HuH-7.5 (cell line): ENCODE measurements at places on chromosomes 16 and 17.

GRCh38 chr16:50372611-50373344, 4.0 kb upstream of the BRD7 start:
- DNase-seq: no peak

- DNase-seq: no peak
Measured at GRCh38 chr17:82503094-82503727, 16.3 kb upstream of the FOXK2 start.

DNA sequence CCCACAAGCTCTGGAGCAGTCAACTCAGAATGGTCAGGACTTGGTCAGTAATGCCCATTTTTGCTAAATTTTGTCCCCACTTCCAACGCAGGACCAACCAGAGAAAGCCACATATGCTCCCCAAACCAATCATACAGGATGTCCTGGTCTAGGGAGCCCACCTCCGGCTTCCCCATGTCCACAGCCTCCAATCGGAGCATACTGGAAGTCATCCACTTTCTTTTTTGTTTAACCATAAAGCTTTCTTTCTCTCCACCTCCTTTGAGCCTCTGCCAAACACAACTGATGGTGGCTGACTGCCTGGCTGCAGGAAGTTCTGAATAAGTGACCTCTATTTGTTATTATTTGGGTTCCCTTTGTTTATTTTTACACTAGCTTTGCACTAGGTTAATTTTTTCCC, 549.1 kb downstream of the WWOX start:
- DNase-seq: no peak

DNA sequence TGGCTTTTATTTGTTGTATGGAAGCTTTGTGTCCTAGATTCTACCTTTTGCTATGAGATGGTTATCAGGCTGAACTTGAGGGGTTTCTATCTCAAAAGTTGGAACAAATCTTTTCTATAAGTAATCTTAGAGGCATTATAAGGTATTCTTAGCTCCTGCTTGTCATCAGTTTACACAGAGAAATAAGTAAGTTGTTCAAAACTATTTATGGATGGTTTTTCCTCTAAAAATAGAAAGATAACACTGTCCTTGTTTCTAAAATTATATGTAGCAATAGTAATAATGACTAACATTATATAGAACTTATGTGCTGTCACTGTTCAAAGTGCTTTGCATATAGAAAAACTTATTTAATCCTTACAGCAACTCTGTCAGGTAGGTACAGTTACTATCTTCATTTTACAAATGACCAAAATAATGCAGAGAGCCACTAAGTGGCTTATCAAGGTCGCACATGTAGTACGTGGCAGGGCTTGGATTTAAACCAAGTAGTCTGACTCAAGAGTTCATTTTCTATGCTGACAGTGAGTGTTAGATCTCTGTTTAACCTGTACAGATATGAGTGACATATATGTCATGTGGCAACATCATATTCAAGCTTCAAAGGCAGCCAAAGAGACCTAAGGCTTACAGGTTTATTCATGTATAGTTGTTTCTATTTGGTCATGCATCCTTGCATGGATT, 59.0 kb downstream of the PHKB start:
- no peak for DNase-seq

DNA sequence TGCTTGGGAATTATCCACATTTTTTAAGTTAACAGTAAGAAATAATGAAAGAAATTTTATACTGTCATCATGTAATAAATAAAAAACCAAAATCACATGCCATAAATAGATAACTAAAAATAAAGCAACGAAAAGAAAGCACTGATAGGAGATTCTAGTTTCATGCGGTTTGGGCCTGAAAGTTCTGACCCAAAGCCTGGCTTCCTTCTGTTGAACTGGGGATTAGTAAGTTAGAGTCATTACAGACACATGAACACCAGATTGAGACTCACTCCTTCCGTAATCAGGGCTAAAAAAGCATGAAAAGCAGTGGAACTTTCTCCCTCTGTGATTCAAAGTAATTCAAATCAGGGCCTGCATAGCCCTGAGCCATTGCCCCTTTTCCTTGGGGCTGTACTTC, 13.2 kb upstream of the SLC6A2 start:
- no peak for DNase-seq

- DNase-seq: no peak
Measured at GRCh38 chr17:76076146-76076764, 1.7 kb downstream of the GALR2 start.

DNA sequence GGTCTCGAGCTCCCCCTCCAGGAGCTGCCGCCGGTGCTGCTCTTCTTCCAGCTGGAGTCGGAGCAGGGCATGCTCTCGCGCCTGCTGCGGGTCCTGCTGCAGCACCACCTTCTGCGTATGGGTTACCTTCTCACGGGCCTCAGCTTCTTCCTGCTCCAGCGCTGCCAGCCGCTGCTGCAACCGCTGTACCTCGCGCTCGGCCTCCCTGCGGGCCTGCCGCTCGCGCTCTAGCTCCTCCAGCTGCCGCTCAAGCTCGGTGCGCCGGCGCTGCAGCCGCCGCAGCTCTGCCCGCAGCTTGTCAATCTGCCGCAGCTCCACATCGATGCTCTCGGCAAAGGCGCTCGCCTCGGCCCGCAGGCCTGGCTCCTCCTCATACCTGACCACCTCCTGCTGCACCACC, 36.9 kb downstream of the UBN1 start:
- DNase-seq: no peak

DNA sequence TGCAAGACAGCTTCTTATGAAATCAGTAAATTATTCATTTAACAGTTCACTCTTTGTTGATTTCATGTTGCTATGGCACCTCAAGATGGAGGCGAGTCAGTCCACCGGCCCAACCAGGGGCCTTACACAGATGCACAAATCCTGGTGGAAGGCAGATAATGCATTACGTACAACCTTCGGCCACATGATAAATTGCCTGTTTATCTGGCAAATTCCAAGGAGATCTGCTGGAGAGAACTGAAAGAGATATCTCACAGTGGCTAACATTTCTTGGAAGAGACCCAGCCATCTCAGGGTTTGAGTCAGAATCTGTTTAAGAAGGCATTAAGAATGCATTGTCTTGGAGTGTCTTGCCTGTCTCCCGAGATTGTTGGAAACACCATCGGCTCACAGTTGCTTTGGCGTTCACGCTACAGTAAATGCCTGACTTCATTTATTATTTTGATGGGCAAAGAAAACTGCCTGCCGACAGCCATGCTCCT, 225.6 kb downstream of the MSI2 start:
- DNase-seq: no peak

- DNase-seq: no peak
Measured at GRCh38 chr16:78154729-78155461, 55.4 kb downstream of the WWOX start.

DNA sequence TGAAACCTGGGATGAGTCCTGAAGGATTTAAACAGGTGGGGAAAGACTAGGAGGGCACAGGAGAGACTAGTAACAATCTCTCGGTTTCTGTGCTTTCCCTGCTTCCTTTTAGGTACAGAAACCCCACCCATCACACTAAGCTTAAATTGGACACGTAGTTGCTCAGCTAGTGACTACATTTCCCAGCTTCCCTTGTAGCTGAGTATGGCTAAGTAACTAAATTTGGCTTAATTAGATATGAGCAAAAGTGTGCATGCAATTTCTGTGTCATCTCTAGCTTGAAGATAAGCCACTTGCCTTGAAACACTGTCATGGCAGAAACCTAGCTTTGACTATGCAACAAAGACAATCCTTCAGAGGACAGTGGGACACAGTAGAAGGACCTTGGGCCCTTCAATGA, 36.5 kb downstream of the CACNG1 start:
- no peak for DNase-seq

GRCh38 chr16:27918755-27919154, 144.8 kb downstream of the GSG1L start:
- DNase-seq: no peak

DNA sequence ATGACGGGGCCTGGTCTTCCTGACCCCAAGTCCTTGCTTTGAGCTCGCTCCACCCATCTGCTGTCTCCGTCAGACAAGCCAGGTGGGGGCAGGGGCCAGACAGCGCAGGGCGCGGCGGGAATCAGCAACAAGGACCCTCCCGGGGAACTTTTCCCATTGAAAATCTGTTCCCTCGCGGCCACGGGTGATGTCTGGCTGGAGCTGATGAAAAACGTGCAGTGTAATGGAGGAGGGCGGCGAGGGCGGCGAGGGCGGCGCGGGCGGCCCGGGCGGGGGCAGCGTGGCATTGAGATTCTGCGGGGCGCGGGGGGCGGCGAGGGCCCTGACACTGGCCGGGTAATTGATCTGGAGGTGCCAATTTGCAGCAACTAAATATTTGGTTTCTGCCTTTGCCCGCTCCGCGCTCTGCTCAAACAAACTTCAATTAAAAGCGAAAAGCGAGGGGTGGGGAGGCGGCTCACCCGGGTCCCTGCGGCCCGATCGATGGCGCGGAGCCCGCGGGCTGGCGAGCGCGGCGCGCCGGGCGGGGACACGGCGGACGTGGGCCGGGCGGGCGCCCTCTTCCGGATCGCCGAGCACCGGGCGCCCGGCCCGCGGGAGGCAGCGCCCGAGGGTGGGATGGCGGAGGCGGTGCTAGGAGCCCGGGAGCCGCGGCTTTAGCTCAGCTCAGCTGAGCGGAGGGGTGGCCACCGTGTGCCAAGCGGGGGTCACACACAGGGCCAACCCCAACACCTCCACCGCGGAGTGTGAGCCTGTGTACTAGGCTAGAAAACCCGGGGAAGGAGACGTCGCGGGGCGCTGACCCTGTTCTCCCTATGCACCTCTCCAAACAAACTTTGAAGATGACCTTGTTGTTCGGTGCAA, 32.4 kb downstream of the DCAKD start:
- peak; percentile 73 for DNase-seq

- no peak for DNase-seq
Measured at GRCh38 chr17:7580604-7581575, 1.5 kb downstream of the CD68 start.

DNA sequence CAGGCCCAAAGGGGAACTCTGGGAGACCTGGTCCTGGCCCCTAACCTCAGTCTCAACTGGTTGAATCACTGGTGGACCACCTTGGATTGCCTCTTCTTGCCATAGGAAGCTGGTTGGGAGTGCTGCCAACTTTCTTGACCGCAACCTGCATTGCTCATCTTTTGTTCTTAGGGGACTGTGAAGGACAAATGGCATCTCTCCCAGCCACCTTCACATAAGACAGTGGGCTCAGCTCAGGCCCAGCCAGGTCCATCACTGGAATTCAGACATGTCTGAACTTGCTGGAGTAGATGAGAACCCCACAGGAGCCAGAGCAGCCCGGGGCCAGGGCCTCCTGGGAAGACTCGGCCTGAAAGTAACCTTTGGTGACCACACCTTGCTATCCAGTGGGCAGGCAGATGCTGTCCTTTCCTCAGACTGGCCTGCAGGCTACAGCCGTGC, 18.8 kb downstream of the ADORA2B start:
- DNase-seq: no peak

- peak; percentile 71 for DNase-seq
Measured at GRCh38 chr17:79836972-79837887, 2.0 kb downstream of the CBX4 start.

- no peak for DNase-seq
Measured at GRCh38 chr17:38702916-38703741, 1.9 kb upstream of the MLLT6 start.

DNA sequence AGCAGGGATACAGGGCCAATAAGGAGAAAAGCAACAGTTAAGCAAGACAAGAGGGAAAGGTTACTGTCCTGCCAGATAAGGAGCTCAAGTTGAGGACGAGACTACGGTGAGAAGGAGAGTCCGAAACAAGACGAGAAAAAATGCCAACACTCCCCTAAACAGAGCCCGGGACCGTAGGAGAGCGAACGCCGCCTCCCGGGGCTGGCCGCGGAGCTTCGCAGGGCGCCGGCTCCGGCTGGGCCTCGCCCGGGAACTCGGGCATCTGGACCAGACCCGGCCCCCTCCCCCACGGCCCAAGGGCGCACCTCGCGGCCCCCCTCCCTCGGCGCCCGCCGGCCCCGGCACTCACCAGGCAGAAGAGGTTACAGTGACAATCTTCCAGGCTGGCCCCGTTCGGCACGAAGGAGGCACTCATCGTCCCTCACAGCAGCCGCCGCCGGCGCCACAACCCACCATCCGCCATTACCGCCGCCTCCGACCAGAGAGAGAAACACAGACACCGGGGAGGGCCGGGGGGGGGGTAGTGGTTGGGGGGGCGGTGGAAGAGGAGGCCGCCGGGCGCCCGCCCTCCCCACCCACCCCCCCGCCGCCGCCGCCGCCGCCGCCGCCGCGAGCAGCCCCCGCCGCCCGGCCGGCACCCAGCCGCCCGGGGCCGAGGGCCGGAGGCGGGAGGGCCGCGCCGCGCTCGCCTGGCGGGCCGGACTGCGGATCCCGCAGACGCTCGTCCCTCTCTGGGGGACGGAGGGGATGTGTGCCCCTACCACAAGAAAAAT, at the start of gene MED13:
Gene MED13, minus strand, starts transcription at position 488 of the 773 bp plus-strand sequence. Its CDS starts 73 bp downstream, at position 415.
- DNase-seq: peak; percentile 63

- DNase-seq: no peak
Measured at GRCh38 chr17:31825961-31826691, 32.9 kb downstream of the COPRS start.

DNA sequence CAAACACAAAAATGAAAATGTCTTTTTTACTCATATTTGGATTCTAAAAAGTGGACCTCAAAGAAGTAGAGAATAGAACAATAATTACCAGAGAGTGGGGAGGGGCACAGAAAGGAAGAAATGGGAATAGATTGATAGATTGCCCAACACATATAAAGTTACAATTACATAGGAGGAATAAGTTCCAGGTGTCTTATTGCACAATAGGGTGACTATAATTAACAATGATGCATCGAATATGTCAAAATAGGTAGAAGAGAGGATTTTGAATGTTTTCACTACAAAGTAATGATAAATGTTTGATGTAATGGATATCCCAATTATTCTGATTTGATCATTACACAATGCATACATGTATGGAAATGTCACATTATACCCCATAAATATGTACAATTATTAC, 556.0 kb downstream of the CDH8 start:
- DNase-seq: no peak

GRCh38 chr17:45160447-45161287, 1.0 kb upstream of the HEXIM2 start:
- DNase-seq: no peak

- no peak for DNase-seq
Measured at GRCh38 chr16:85239239-85239638, 127.0 kb upstream of the CIBAR2 start.

- DNase-seq: peak; percentile 84
Measured at GRCh38 chr17:80575057-80575875, 30.6 kb downstream of the RPTOR start.

GRCh38 chr17:81095383-81095762, 60.4 kb downstream of the BAIAP2 start:
- DNase-seq: no peak

GRCh38 chr16:17470908-17471718, at the start of gene XYLT1:
XYLT1 (minus strand) TSS chr16:17470960; CDS start chr16:17470796, 164 bp downstream.
- DNase-seq: no peak

- no peak for DNase-seq
Measured at GRCh38 chr17:39641097-39641496, 4.2 kb downstream of the STARD3 start.
